NCI-H187 treated with DMSO at 0.1 percent for 48 hours (cell line): ENCODE measurements at places on chromosomes 16 and 17.

DNA sequence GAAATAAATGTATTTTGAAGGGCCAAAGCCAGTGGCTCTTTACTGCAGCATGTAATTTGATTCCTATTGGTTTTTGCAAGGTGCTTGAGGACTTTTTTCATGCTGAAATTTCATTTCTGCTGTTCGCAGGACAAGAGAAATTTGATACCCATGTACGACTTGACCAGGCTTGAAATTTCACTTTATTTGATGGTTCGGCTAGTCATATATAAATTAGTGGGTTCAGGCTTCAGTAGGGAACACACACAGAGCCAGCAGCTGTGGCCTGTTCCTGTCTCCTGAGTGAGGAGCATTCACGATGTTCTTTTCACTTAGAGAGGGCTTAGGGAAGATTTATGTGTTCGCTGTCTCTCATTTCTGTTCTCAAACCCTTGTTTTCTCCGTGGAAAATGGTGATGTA, 258.4 kb upstream of the CACNG5 start:
- DNase-seq, result peak; percentile 71

- DNase-seq, result no peak
Measured at GRCh38 chr17:574061-574460, 140.6 kb downstream of the VPS53 start.

- no peak for DNase-seq
Measured at GRCh38 chr17:32931686-32932085, 3.7 kb downstream of the TMEM98 start.

DNA sequence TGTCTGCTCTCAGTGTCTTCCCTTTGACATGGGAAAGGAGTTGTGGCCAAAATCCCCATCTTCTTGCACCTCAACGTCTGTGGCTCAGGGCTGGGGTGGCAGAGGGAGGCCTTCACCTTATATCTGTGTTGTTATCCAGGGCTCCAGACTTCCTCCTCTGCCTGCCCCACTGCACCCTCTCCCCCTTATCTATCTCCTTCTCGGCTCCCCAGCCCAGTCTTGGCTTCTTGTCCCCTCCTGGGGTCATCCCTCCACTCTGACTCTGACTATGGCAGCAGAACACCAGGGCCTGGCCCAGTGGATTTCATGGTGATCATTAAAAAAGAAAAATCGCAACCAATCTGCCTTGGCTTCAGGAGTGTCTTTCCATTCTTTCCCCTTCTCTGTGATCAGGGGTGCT, 918 bp upstream of the MRM1 start:
- no peak for DNase-seq
